Fibroblast of gingiva (primary cell): ENCODE measurements at places on chromosomes 6 and 20.

GRCh38 chr20:47866480-47866879, 81.2 kb upstream of the SULF2 start:
- no peak for DNase-seq

GRCh38 chr6:135274561-135275293, 93.6 kb downstream of the MYB start:
- no peak for DNase-seq

- DNase-seq = no peak
These were observed 114.4 kb upstream of the COL21A1 start for GRCh38 chr6:56361812-56362211.

DNA sequence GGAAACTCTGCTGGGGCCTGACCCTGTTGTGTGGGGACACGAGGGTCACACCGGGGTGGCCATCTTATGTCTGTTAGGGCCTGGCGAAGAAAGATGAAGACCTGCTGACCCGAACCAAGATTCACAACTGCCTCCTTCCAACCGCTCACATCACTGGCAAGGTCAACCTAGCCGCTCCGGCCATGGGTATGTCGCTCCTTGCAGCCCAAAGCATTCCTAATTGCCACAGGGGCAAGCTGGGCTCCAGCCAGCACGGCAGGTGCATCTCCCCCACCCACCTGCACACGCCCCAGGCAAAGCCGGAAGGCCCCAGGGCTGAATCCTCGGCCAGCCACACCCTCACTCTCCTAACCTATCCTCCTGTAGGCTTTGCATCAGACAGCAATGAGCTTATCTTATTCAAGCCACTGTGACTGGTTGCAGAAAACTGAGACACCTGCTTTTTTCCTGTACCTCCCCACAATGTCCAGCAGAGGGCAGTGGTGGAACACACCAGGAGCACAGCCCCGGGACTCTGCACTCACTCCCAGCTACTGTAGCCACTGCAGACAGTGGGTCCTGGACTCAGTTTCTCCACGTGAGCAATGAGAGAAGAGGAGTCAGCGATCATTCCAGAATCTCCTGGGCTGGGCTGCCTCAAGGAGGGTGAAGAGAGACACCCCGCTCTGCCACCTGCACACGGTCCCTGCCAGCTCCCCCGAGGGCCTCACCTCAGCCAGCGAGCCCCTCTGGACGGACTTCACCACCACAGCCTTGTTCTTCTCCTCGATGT, 170.2 kb downstream of the PREX1 start:
- DNase-seq = peak; percentile 59

DNA sequence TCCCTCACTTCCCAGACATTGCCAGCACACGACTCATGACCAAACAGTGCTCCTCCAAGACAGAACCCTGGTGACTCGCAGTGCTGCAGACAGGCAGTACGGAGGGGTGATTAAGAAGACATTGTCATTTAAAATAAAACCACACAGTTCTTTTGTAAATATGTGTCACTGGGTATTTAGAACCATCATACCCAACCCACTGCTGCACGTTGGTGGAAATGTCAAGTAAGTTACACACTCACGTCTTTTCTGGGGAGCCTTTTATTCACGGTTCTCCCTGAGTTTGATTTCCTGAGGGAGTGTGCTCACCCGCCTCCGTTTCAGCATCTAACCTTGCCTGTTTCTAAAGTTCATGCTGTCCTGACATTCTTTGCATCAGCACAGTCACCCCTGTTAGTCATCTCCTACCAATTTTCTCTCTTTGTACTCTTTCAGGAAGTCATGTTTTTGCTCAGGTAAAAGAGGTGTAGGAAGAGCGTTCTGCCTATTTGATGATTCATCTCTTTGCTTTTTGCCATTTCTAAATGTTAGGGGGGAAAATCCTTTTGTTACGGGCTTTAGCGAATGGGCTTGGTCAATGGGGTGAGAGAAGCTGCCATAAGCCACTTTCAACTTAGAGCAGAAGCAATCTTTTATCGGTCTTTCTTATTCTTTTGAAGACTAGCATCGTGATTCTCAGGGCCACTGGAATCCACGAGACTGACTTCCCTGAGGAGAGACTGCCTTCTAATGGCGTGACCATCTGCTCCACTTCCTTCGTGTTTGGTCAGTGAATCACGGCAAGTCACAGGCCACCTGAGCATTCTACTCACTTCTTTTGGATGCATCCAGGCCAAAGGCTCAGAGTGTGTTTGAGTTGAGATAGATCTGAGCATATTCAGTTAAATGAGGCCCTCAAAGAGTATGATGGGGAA, 512.8 kb upstream of the JARID2 start:
- no peak for DNase-seq

GRCh38 chr6:163719028-163719742, 304.7 kb downstream of the QKI start:
- DNase-seq = no peak

GRCh38 chr6:151425561-151425960, 26.4 kb downstream of the RMND1 start:
- DNase-seq = no peak

- DNase-seq = no peak
These were observed 47.7 kb downstream of the NOL7 start for GRCh38 chr6:13662651-13663334.

DNA sequence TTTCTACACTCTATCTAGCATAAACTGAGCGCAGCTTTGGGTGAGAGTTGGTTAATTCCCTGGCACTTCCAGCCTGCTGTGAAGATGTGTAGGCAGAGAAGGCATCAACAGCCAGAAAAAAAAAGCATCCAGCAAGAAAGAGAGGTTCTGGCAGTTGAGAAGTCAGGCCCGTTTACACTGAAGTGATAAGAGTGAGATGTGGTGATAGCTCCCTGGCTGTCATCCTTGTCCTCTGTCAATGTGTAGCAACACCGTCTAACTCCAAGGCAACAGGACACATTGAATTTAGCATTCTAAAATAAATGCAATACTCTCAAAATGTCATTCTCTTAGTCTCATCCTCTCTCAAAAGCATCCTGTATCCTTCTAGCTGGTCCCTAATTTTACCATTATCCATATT, 193.6 kb upstream of the BTBD3 start:
- no peak for DNase-seq

DNA sequence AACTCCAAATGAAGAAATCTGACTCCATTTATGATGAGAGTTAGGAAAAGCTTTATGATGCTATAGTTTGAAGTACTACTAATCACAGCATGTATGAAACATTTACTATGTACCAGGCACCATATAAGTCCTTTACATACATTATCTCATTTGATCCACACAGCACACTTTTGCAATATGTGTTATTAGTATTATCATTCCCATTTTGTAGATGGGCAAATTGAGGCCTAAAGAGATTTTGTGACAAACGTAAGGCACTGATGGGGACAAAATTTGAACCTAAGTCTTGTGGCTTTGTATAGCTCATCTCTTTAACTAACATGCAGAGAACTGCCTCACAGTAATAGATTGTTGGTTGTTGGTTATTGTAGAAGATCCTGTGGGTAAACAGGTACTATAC, 14.2 kb upstream of the TNFRSF21 start:
- no peak for DNase-seq

DNA sequence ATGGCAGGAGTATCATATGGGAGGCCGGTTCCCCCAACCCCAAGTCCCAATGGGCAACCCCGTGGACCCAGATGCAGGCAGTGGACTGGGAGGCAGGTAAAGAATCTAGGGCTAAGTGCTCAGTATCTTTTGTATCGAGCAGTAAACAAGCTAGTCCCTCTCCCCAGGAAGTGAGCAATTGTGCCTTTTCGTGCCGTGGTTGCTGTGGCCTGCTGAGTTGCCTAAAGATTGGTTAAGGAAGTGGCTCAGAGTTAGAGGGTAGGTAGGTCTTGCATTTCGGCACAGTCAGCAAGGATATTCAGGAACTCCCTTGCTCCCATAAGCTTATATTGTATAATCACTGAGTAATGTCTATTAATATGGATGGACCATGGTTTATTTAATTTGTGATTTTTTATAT, 1.3 kb upstream of the DNAH8 start:
- no peak for DNase-seq

GRCh38 chr6:121780325-121781321, 345.2 kb downstream of the GJA1 start:
- DNase-seq = peak; percentile 99

DNA sequence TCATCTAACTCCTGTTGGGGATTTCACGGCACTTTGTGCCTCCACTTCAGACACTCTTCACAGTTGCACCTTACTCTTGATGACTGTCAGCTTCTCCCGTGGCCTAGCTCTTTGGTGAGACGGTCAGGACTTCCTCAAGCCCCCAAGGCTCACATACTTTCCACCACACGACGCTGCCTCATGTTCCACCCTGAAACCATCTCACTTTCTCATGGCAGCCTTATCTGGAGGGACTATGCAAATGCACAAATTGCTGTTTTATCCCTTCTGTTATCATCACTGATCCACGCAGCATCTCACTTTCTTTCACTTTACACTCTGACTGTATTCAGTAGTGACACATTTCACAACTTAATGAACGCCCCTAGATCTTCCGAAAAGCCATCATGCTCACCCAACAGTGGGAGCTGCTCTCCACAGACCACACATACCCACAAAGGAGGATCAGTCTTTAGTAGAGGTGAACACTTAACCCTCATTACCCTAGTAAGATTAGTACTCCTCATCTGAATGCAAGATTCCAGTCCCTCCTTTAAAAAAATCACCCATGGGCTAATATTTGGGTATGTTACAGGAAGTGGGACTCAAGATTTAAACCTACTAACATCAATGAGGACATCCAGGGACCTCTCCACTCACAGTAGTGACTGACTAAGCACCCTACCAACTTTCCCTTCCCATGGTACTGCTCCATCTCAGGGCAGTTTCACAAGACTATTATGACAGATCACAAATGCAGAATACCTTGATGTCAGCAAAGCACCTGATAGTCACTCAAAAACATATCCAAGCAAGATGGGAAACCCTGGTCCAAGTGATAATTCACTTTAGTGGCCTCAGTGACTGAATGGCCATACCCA, 35.4 kb downstream of the FYN start:
- no peak for DNase-seq

DNA sequence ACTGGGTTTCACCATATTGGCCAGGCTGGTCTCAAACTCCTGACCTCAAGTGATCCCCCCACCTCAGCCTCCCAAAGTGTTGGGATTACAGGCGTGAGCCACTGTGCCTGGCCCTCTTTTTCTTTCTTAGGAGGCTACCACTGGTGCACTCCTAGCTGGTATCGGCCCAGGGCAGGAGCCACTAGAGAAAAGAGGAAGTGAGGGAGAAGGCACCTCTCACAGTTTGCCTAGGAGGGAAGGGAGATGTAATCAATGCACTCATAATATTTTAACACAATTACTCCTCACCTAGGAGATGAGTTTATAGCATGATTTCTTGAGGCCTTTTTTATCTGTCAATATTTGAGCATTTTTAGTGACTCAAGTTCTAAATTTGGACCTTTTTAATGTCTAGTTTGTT, 189.0 kb upstream of the SOX4 start:
- DNase-seq = no peak

GRCh38 chr6:151675746-151676459, 131.6 kb upstream of the ESR1 start:
- DNase-seq = no peak

DNA sequence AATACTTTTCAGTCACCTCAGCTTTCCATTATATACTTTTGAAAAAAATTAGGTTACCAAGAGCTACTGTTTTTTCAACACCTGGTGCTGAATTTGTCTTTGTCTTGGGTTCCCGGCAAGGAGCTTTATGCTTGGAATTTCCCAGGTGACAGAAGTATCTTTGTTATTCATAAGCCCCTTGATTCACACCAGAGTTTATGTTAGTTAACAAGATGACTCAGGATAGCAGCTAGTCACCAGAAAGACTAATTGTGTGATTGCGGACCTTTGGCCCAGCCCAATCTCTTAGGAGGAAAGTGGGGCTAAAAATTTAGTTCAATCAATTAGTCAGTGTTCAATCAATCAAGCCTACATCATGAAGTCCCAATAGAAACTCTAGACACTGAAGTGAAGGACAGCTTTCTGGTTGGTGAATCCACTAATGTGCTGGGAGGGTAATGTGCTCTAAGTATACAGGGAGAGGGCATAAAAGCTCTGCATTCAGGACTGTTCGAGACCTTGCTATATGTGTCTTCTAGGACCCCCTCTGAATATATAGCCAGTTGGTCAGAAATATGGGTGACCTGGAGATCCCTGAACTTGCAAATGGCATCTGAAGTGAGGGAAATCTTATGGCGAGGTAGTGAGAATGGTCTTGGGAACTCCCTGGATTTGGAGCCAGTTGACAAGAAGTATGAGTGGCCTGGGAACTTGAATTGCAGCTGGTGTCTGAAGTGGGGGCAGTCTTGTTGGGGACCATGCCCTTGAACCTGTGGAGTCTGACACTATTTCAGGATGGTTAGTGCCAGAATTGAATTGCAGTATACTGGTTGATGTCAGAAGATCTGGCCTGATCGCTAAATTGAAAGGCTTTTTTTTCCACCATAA, 16.2 kb downstream of the TMEM30A start:
- DNase-seq = no peak

GRCh38 chr20:16671753-16672152, 58.1 kb upstream of the SNRPB2 start:
- no peak for DNase-seq

DNA sequence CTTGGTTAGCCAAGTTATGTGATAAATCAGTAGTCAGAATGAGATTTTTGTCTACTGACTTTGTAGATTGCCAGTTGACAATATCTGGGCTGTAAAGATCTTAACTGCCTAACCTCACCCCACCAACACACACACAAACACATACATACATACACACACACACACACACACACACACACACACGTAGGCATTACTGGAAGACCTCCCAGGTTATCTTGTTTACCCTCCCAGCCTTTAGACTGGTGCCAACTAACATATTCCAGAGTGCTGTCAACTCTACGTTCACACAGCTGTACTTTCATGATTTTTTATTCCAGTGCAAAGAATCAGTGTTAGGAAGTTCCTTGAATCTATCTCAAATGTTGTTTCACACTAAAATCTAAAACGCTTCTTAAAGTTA, 38.9 kb downstream of the BMP5 start:
- DNase-seq = no peak

DNA sequence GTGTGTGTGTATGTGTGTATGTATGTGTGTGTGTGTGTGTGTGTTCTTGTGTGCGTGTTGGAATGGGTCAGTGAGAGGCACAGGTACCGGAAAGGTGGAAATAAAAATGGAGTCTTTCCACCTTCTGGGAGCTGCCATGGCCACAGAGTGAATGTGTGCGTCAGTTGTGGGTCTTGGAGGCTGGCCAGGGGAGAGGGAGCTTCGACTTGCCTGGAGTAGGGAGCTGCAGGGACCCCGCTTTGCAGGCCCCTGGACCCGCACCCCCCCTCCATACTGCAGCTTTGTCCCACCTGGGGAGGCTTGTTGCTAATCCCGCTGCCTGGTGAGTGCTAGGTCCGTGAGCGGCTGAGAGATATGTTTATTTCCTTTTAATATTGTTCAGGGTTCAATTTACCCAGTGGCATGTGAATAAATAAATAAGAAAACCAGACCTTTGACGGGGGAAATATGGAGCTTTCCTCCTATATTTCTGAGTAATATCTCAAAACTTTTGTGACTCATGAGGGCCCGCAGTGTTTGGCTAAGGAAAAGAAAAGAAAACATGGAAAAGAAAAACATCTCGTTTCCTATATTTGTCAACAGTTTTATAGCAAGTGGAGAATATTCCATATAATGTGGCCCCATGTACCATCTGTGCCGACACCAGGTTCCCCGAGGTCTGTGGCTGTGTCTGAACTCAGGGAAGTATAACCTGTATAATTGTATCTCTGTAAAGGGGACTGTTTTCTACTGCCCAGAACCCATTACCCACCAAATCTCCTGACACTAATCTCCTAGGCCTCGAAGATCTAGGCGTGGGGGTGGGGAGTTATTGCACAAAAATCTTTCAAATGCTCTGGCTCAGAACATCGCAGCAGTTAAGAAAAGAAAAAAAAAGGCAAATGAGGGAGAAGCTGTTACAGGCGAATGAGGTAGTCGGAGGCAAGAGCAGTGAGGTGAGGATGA, 24.6 kb upstream of the CCDC167 start:
- DNase-seq = peak; percentile 14
